ENCODE measurements at places on chromosomes 5 and 9.

DNA sequence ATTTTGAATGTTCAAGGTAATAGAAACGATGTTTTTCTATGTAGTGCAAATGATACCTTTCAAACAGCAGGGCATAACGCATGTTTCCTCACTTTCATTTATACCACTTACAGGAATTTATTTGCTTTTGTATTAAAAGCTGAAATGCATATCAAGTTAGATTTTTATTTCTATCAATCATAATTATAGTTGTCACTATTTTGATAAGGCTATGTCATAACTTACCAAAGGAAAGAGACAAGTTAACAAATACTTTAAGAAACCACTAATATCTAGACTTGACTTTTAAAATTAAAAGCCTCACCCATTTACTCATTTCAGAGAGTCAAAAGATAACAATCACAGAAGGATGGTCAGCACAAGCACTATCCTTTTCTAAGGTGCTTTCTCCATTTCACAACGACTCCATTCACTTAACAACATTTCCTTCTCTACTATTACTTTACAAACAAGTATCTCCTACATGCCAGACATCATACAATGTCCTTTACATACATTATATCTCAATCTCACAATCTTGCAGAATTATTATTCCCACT lies 12.6 kb downstream of the ERP44 start:
- DNase-seq = no peak

- no peak for DNase-seq
These were observed 24.5 kb upstream of the MVB12B start for GRCh38 chr9:126301985-126302603.

DNA sequence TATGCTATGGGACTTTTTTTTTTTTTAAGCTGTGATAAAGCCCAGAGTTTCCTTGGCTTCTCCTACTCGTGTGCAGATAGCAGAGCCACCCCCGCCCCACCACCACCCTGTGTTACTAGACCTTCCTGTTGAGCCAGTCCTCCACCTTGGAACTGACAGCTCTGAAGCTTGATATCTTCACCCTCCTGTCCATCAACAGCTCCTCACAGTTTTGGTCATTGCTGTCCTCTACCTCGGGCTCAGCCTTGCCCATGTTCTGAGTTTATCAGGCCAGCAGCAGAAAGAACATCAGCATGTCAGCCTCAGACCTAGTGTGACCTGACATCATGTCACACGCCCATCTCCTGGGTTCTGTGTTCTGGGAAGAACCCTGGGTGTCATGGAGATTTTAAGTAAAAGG lies 167.1 kb upstream of the RAI14 start:
- no peak for DNase-seq

GRCh38 chr5:15285901-15286583 lies 213.9 kb upstream of the FBXL7 start:
- DNase-seq = no peak

GRCh38 chr9:69326261-69326660 lies 1.2 kb downstream of the ENTREP1 start:
- DNase-seq = no peak

DNA sequence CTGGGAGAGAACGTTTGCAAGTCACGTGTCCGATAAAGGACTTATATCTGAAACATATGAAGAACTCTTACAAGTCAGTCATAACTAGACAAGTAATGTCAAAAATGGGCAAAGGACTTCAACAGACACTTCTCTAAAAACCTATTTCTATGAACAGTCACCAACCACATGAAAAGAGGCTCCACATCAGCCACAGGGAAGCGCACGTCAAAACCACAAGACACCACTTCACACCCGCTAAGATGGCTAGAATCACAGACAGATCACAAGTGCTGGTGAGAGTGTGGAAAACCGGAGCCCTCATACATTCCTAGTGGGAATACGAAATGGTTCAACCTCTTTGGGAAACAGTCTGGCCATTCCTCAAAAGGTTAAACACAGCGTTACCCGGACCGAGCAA lies 11.5 kb upstream of the CARD9 start:
- no peak for DNase-seq

DNA sequence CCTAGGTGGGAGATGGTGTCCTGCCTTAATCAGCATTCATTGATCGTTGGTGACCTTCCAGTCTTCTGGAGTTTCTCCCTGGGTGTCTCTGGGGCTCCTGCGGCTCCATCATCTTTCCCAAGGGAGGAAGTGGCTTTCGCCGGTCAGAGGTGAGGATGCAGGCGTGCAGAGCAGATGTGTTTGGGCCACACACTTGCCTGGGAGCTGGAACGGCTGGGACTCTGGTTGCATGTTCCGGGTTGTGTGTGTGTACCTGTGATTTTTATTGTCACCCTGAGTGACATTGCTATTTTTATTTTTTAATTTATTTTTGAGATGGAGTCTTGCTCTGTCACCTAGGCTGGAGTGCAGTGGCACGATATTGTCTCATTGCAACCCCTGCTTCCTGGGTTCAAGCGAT lies 9.6 kb downstream of the HMCN2 start:
- DNase-seq = no peak

- DNase-seq = no peak
These were observed 5.4 kb downstream of the ISL1 start for GRCh38 chr5:51388488-51389287.

DNA sequence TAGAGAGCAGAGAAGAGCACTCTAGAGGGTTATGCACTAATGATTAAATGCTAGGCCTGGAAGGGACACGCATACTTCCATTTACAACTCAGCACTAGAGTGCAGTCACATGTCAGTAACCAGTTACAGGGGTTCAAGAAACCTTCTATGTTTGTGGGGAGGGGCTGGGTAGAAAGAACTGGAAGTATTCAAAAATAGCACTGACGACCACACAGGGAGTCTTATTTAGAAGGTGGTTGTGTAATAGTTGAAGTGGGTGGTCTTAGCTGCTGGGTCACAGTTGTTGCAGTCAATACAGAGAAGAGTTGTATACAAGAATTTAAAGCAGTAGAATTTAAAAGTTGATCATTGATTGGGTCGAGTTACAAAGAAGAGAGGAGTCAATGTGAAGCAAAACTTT lies 15.4 kb downstream of the AOPEP start:
- DNase-seq = no peak

- no peak for DNase-seq
These were observed 8.9 kb downstream of the LRRC26 start for GRCh38 chr9:137160716-137161557.

- DNase-seq = no peak
These were observed 103.1 kb upstream of the SLC44A1 start for GRCh38 chr9:105141146-105141975.

DNA sequence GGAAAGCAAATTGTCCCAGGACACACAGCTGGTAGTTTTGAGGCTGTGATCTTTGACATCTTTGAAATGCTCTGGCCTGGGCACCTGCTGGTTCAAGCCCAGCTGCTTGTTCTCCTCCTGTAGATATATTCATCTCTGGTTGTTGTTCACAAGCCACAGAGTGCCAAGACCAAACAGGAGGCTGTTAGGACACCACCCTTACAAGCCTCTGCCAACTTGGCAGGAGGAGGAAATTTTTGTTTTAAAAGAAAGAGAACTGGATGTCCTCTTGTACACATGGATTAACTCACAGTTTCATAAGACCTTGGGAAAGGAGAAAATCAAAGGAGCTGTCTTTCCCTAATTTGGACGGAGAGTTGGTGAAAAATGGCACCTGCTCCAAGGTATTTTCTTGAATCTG lies 8.5 kb upstream of the ZFP62 start:
- DNase-seq = no peak

GRCh38 chr9:137749511-137749910 lies 128.1 kb upstream of the CACNA1B start:
- DNase-seq = no peak

DNA sequence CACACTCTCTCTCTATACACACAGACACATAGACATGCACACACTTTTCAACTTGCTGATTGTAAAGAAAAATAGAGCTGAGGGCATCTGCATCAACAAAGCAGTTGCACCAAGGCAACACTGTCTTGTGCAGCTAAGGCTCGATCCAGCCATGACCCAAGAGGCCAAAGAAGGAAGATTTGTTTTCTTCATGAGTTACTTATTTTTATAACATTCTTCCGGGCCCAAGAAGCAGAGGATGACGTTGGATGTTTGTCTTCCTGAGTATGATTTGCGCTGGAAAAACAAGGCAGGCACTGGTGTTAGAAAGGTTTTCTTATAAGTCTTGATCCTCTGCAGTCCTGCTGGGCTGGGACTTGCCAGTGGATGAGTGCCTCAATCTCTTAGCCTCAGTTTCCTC lies 344.1 kb downstream of the ADAMTS6 start:
- DNase-seq = no peak

DNA sequence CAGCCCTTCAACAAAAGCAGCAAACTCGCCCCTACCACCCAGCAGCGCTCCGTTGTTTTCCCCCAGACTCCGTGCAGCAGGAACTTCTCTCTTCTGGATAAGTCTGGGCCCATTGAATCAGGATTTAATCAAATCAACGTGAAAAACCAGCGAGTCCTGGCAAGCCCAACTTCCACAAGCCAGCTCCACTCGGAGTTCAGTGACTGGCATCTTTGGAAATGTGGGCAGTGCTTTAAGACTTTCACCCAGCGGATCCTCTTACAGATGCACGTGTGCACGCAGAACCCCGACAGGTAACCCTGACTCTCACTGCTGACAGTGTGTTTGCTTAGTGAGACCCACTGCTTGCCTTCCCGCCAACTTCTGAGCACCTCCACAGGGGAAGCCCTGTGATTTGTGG lies 81.8 kb downstream of the PRDM6 start:
- no peak for DNase-seq

DNA sequence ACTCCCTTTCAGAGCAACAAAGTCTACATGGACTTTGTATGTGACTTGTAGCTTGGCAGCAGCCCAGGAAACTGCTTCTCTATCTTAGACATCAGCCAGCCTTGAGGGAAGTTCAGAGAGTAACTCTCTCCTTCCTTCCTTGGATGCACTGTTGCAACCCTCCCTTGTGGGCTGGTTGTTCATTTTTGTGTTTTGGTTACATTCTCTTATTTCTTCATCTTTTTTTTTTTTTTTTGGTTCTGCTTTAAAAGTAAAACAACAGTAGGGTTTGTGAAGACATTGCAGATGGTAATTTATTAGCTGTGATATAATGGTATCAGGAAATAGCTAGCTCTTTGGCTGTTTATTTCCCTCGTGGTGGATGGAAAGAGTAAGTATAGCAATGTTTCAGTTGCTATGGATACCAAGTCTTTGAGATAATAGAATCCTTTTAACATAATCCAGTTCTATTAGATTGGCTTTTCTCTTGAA lies 97.9 kb upstream of the MAMDC2 start:
- no peak for DNase-seq

All from NCI-H1092 (cell line).